ENCODE measurements at places on chromosomes 5 and 9.

DNA sequence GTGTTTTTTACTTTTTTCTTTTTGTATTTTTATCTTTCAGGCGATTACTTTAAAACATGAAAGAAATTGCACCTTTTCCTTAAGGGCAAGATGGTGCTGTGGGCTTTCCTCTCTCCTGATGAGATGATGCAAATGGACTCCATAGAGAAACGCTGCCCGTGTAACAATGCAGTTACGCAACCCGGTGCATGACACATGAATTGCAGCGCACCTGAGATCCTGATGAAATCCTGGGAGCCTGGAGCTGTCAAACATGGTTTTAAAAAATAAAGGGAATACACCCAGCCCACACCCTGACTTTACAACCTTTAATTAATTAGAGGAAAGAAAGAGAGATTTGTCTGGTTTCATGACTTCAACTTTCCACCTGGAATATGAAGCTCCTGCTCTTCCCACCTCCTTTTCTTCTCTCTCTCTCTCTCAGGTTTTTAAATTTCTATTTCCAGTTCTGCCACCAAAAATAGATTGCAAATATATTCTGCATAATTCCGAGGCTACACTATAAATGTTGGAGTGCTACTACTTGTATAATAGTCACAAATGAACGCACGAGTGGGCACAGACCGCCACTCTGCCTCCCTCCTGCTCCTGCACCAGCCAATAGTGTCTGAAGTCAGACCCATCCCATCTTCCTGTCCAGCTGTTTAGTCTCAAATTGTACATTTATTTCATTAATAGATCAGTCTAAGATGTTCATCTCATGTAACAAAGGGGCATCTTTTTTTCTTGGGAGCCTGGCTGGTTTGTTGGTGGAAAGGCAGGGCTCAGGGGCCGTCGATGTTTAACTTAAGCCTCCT is 179.1 kb downstream of the AUH start:
- no peak for DNase-seq

- no peak for DNase-seq
Observed at GRCh38 chr5:149093625-149094024, 30.8 kb upstream of the SH3TC2 start.

- no peak for DNase-seq
Observed at GRCh38 chr5:112270299-112271293, 148.5 kb downstream of the EPB41L4A start.

DNA sequence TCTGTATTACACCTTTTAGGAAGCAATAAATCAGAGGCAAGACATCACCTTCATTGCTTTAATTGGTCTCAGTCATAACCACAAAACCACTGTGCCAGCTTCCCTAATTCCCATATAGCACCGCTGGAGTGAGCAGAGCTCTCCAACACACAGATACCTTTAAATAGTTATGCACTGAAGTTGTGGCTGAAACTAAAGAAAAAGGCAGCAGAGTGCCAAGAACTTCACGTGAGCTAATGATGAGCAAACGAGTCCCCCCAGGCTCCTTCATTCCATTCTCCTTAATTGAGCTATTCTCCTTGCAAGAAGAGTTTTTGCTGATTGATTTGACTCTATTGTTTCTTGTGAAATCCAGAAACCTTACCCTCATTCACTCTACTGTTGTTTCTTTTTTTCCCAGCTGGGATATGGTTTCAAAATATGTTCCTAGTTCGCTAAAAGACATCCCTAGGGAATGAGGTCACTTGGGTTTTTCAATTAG is 501.5 kb downstream of the SPATA31D1 start:
- no peak for DNase-seq

GRCh38 chr5:88854769-88855168 is 28.2 kb downstream of the MEF2C start:
- DNase-seq: no peak

DNA sequence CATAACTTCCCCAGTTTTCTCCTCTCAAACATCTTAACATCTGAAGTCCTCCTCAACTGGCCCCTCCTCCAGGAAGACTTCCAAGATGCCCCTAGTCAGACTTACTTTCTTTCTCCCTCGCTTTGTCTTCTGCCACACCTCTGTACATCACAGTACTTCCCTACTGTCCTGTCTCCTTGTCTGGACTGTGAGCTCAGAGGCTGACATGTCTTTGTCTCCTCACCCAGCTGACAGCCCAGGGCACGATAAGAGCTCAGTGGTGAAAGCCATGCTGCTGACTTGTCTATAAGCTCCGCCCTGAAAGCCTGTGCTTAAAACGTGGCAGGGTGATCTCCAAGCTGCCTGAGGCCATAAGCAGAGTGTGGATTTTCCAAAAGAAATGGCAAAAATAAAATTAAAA is 33.0 kb upstream of the SLC25A51 start:
- no peak for DNase-seq

- no peak for DNase-seq
Observed at GRCh38 chr9:28539434-28540070, 966.3 kb upstream of the C9orf72 start.

- no peak for DNase-seq
Observed at GRCh38 chr9:133707065-133707762, 30.9 kb downstream of the SARDH start.

GRCh38 chr5:67253911-67254310 is 57.3 kb upstream of the CD180 start:
- no peak for DNase-seq

DNA sequence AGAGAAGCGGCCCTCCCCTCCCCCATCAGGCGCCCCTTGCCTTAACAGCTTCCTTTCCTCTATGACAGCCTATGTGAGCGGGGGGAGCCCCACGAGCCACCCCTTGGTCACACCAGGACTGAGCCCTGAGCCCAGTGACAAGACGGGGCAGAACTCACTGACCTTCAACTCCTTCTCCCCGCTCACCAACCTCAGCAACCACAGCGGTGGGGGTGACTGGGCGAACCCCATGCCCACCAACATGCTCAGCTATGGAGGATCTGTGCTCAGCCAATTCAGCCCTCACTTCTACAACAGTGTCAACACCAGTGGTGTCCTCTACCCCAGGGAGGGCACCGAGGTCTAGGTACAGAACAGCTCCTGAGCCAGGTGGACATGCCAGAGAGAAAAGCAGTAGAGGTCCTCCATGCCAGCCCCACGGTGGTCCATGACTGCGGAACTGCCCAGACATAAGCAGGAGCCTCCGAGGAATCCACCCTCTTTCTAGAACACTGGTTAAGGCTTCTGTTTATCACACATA is 2.6 kb downstream of the FOXI1 start:
- DNase-seq: no peak

GRCh38 chr5:133323494-133324457 is 272.0 kb downstream of the HSPA4 start:
- no peak for DNase-seq

- DNase-seq: no peak
Observed at GRCh38 chr9:36872641-36873040, 161.4 kb downstream of the PAX5 start.

DNA sequence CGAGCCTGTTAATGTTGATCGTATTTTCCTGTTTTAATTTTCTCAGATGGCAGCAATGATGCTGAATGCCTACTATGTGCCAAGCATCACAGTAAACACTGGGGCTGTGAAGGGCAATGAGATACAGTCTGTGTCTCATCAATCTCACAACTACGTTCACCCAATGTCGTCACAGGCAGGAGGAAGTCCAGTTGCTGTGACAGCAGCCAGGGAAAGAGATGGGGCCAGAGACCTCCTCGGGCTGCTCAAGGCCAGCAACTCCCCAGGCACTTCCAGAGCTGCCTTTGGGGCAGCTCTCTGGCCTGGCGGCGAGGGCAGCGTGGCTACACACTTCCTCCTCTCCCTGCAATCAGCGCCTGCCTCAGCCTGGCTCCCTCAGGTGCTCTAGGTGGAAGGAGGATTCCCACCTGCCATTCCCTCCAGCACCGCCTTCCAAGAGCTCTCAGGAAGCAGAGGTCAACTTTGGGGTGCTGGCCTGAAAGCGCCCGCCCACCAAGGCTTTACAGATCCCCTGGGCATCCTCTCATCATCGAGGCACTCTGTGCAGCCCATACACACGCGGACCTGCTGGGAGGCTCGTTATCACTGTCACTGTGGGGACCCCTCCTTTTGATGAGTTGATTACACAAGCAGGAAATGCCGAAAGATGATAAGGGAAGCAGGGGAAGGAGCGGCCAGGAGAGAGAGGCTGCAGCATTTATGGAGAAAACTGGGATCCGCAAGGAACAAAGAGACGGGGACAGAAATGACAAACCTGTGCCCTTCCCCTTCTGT is 159.2 kb downstream of the ZDHHC21 start:
- DNase-seq: no peak

DNA sequence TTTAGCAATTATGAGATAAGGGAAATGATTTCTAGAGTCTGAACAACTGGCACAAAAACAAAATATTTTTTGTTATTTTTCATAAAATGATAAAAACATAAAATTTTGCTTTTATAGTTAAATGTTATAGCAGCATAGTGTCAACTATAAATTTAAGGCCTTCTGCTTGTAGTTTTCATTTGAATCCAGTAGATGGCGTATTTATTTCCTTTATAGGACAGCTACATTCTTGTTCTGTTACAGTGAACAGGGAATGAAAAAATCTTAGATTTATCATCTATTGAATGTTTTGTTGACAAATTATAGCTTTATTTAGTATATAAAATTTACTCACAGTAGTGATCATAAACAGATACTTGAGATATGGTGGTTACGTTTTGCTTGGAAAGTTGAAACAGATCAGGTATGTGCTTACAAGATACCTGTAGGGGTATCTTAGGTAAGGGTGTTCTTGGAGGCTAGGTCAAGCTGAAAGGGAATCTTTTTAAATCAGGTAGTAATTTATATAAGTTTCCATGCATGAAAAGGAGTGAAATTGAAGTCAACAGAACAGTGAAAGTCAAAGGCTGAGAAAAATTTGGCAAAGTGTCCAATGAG is 239.3 kb upstream of the GRIN3A start:
- no peak for DNase-seq

DNA sequence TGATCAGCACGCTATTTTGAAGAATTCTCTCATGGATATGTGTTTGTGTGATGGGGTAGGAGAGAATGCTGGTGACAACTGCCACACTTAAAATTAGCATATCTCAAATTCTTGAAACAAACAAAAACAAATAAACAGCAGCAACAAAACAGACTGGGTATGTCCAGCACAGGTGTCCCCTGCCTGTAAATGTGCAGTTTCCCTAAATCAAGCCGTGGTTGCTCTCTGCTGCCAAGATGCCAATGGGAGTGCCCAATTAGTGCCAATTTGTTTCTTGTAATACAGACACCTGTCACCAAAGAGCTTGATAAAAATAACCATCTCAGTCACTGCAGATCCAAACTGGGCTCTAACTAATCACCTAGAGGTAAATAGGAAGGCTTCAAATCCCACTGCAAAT is 144.2 kb upstream of the SMARCA2 start:
- DNase-seq: no peak

DNA sequence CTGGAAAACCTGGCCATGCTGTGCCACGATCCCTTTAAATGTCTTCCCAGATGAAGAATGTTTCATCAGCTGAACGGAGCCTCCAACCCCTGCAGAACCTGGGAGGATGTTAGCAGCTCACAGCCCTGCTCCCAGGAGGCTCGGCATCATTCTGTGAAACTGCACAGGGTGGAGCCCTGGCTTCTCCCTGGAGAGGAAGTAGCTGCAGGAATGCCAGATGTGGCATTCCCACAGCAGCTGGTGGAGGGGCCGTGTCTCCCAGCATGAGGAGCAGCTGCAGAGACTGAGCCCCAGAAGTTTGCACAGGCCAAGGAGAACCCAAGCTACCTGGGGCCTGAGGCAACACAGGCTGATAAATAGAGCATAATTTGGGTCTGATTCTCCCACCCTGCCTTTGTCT is 165.8 kb upstream of the MAP3K1 start:
- no peak for DNase-seq

GRCh38 chr5:79578876-79579275 is 33.4 kb upstream of the TENT2 start:
- no peak for DNase-seq

- DNase-seq: no peak
Observed at GRCh38 chr5:28807195-28807729, 1768.9 kb upstream of the CDH9 start.

DNA sequence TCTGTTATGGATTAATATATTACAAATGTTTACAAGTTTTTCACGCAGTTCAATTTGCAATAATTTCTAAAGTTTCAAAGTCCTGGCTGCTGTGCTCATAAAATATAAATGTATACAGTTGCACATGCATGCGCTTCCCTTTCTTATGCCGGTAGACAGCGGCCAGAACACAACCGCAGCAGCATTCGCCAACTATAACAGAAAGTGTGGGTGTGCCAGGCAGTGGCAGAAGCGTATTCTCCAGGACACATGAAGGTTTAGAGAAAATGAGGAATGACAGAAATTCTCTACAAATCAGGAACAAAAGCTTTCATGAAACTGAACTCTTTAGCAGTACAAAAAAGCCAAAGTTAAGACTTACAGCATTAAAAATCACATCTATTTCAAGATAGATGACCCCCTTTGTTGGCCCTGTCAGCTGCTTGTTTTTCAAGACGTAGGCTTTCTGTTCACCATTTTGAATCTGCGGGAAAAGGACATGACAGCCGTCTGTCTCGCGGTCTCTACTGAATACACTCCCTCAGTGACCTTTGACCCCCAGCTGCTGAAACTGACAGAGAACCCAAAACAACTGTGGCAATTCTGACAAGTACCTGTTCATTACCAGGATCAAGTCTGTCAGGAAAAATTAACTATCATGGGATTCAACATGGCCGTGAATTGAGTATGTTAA is 252.2 kb downstream of the SLF1 start:
- DNase-seq: no peak

DNA sequence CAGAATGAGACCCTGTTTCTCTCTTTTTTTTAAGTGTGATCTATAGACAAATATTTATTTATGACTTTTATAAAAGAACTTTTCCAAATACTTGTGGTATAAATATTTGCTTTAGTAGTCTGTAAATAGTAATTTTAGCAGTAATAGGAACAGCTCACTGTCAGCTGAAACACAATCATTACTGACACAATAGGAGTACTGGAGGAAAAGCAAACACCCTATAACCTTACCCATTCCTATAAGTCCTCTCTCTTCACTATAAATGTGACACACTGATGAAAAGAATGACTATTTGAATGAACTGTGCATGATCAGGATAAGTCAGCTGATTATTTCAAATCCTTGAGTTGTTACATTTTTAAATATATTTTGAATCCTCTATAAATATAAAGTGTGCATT is 72.4 kb downstream of the CDH12 start:
- DNase-seq: no peak

GRCh38 chr9:96688187-96688586 is 33.1 kb upstream of the PRXL2C start:
- no peak for DNase-seq

DNA sequence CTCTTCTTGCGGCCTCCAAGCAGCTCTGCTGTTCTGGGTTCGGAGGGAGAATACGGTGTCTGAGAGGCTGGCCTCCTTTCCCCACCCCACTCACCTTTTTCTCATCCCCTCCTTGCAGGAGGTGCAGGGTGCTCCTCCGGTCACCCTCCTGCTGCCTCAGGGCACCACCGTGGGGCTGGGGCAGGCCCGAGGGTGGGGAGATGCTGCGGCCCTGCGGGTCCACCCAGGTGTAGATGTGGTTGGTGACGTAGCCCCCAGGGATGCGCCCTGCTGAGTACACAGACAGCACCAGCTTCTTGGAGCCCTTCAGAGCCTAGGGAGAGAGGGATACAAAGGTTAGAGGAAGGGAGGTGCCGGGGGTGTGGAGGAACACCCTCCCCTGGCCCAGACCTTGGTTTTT is 26.8 kb downstream of the WHRN start:
- no peak for DNase-seq

Measured in CD4-positive, alpha-beta T cell treated with Interleukin-17A for 4 hours (primary cell).